ENCODE measurements at places on chromosomes 1 and 21.
A peak's percentile ranks its signal among the peaks of the same experiment; 100 is the strongest.

DNA sequence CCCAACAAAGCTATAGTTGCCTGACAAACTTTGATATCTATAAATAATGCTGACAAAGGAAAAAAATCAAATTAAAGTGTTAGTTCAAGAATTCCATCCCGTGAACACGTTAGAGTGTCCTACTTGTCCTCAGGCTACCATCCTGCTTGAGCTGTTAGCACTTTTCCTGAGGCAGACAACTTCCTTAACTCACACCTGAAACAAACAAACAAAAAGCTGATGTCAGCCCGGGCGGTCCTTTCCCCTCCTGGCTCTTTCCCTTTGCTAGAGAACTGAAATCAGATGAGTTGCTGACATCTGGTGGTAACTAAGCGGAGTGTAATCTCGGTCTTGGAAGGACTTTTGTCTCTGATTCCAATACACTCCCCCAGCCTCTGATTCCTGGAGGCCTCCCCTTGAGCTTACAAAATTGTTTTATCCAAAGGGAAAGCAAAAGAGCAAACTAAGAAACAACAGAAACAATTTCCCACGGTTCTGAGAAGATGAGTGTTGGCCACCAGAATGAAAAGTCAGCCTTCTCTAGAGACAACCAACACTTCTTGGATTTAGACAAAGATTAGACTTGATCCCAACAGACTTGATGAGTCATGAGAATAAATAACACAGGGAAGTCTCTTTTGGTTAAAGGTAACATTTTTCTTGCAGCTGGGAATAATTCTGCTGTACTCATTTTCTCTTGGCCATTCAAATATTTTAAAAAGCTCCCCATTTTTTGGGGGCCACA lies 135.4 kb downstream of the PROX1 start:
- peak; percentile 49 for DNase-seq

GRCh38 chr21:28256837-28257236 lies 735.8 kb downstream of the LTN1 start:
- DNase-seq = no peak

DNA sequence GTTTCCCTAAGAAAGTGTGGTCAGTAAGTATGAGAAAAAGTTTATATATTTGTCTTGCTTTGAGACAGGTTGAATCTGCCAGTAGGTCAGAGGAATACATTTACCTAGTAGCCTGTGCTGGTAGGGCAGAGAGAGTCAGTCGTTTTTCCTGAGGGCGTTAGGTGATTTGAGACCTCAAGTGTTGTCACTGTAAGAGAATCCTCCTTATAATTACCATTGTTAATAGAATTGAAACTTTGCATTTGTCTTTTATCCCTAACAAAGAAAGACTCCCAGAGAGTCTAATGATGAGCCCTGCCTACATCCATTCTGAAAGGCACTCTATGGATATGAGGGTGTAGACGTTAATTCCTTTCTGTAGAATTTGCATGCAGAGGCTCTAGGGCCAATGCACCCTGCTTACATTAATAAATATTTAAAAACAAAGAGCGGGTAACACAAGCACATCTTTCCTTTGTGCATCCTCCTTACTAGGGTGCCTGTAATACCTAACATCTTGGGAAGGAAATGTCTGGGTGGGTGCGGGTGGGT lies 16.4 kb downstream of the PBX1 start:
- DNase-seq = no peak

- DNase-seq = no peak
Observed at GRCh38 chr1:89310505-89310904, 37.8 kb upstream of the GBP5 start.

DNA sequence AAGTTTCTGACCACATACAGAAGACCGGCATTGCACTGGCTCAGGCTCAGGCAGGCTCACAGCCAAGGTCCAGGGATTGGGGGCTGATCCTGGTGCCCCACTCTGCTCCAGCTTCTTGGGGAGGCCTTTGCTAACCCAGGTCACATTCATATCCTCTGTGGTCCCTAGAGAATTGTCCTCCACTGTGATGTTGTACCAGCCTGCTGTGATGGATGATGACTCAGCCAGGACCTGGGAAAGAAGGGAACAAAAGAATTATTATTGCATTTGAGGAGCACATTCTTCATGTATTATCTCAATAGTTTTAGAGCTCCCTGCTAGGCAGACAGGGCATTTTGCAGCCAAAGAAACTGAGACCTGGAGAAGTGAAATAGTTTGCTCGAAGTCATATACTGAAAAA lies 114.3 kb upstream of the ETV3 start:
- no peak for DNase-seq

DNA sequence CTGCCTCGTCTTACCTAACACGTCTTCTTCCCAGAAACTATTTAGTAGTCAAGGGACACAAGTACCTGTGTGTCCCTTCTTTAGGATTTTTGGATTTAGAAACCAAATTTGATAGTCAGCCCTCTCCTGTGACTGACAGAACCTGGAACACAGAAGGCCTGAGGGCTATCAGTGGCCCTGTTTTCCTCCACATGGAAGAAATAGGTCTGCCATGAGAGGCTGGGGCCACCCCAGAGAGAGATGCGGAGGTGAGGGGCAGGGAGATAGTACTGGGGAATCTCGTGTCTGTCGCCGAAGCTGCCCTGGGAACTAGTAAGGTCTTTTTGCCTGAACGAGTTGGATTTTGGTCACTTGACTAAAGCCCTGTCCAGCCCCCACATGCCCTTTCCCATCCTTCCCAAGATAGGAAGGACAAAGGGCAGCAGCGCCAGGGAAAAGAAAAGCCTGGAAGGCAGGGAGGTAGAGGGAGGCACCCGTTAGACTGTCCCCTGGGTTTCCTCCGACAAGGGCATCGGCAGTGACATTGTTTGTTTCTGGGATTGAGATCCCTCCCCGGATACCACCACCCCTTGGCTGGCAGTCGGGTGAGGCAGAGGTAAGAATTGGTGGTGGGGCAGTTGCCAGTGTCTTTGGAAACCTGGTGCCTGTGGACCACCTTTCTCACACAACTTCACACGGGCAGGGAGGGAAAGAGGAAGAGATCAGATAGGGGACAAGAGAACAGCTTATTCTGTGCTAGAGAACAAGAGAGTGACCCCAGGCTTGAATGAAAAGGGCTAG lies 19.8 kb downstream of the SMIM12 start:
- DNase-seq = no peak

DNA sequence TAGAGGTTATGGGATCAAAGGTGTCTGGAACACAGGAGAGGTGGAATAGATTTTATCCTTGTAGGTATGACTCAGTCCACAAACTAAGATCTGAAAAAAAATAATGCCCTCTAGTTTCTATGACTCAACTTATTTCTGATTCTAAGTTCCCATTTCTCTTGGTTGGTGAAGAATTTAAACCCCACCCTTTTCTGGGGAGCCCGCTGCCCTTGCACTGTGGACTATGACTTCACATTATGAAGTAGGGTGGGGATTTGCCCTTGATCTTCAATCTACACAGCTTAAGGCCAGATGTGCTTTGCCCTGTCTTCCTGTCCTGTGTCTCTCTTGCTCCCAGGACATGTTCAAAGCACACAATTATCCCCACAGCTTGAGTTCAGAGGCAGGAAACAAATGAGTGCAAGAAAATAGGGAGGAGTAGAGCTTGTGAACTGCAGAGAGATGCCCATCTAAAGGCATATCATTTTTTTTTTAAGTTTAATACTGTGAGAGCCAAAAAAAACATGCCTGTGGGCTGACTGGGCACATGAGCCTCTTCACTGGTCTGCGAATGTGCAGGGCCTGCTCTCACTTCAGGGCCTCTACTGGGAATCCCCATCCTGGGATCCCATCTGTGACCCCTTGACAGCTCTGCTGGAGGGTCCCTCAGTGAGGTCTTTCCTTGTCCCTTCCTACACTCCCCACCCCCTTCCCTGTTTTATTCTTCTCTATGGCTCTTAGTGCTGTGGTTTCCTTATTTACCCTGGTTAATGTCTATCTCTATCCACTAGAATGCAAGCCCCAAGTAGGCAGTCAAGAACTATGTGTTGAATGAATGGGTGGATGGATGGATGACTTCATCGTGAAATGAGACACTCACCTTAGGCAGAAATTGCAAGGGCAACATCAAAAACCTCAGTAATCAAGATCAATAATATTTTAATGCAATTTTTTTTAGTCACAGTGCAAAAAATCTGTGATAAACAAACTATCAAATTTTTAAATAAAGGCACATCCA lies 61.5 kb downstream of the CD58 start:
- no peak for DNase-seq

- DNase-seq = no peak
Observed at GRCh38 chr1:182643699-182644098, 39.5 kb upstream of the RGS16 start.

- no peak for DNase-seq
Observed at GRCh38 chr1:231701306-231701705, 74.7 kb downstream of the DISC1 start.

DNA sequence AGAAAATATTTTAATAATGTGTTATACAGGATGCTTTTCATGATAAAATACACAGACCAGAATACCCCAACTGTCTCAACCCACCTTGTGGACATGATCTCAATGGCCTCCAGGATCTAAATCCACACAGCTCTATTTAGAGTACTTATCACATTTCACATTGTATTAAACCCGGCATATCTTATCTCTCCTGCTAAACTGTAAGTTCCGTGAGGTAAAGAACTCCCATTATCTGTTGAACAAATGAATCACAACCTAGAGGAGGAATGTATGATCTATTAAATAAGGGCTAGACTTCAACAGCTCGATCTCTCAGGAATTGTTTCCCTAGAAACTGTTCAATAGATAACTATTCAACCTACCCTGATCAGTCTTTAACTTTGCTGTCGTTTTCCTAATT lies 6.9 kb downstream of the ETV3 start:
- no peak for DNase-seq

- no peak for DNase-seq
Observed at GRCh38 chr1:159005161-159005560, 4.5 kb upstream of the IFI16 start.

- no peak for DNase-seq
Observed at GRCh38 chr21:16280686-16281091, 550.9 kb downstream of the USP25 start.

DNA sequence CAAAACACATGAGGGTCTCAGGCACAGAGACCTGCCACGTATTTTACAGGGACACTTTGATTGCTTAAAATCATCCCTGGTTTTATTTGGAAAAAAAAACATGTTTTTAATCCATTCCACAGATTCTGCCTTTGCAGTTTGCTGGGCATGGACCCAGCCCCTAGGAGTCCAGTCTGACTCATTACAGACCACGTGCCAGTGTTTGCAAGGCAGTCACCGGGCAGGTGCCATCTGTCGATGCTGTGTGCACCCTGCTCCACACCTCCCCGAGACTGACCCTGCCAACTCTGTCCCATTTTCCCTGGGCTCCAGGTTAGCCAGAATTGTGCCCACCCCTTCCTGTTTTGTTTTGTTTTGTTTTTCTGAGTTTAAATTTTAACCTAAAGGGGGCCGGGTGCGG lies 148.4 kb upstream of the TMEM51 start:
- no peak for DNase-seq

GRCh38 chr1:86395751-86396497 lies at the start of gene ODF2L:
Gene ODF2L (minus strand): TSS chr1:86396323. CDS start chr1:86387027, 9,296 bp downstream.
- DNase-seq = peak; percentile 89

DNA sequence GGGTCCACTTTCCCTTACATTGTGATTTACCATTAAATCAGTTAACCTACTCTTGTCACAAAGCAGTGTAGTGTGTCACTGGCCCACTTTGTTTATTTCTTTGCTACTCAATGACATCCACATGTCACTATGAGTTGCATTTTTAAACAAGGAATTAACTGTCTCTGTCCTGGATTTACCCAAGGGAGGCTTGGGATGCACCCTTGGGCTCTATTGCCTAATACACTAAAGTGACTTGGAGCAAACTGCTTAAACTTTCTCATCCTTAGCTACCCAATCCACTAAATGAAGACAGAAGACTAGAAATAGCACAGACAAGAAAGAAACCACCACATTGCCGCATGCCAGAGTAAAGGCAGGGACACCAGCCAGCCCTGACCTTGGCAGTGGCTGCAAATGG lies 136.2 kb upstream of the TIAM1 start:
- DNase-seq = no peak

DNA sequence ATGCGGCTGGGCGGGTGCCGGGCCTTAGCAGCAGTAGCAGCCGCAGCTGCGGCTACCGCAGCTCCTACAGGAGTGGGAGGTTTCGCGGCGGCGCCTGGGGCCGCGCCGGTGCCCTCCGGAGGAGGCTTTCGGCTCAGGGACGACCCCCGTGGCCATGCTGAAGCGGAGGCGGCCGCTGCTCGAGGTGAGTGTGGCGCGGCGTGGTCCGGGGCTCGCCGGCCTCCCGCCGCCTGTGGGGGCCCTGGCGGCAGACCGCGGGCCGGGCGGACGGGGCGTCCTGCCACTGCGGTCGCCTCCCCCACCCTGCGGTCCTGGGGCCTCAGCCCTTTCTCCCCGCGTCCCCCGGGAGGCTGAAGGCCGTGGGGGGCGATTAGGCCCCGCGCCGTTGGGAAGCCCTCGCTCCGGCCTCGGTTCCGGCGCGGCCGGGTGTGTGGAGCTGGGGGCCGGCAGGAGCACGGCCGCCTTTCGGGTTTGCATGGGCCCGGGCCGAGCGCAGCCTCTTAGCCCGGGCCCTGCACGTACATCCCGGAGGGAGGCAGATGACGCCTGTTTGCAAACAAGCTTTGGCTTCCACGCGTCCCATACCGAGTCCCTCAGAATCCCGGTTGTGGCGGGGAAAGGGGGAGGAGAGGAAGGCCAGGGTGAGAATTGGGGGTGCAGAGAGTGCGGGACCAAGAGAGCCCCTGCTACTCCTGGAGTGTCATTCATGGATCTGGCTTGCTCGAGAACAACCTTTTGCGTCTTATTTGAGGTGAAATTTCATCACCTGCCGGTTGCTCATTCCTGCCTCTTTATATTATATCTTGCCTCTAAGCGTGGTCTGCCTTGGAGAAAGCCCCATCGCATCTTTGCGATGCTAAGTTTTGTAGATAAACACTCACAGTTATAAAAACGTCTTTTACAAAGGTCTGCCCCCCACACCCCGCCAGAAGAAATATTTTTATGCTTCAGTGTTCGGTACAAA lies 613 bp downstream of the ZFYVE9 start:
- DNase-seq = peak; percentile 96

DNA sequence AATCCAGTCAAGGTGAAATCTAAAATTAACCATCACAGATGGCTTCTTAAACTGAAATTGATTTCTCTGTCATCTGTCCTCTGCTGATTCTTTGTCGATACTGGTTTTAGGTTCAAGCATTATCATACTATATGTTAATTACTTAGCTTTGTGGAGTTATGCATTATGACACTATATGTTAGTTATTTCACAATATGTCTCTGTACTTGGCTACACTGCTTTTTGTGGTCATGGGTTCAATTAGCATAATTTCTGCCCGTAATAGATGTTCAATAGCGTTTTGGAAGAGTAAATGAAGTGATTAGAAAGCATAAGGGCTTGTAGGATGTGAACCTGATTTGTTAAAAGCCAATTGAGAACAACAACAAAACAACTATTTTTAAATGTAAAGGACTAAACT lies 28.2 kb downstream of the IFI44 start:
- DNase-seq = no peak

GRCh38 chr1:117059334-117059677 lies 820 bp upstream of the TTF2 start:
- no peak for DNase-seq

DNA sequence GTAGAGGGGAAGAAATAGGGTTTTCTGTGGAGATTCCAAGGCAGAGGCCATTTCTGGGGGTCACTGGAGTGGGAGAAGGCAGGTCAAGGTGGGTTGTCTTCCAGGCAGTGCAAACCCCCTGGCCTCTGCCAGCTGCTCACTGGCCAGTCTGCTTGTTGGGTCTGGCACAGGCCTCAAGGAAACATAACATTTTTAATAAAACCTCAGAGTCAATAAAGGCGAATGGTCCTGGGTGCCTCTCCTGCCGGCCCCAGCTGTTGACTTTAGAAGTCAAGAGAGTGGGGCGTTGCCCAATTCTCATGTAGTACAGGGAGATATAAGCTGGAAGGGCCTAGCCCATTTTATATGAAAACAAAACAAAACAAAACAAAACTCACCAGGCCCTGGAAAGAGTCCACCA lies 36.6 kb downstream of the RUNX3 start:
- no peak for DNase-seq

All from right kidney (tissue), 9 donors.